Skin of body (tissue), 3 donors: ENCODE measurements at places on chromosomes 7 and 10. TPM values are rescaled to one million over a fixed set of nuclear protein-coding genes. Genes with fewer than 3 reads are reported as not detected.

- DNase-seq, result no peak
Measured at GRCh38 chr10:128511284-128511683, 385.1 kb upstream of the MKI67 start.

CYP17A1 gene
- total RNA-seq, result not detected

DNA sequence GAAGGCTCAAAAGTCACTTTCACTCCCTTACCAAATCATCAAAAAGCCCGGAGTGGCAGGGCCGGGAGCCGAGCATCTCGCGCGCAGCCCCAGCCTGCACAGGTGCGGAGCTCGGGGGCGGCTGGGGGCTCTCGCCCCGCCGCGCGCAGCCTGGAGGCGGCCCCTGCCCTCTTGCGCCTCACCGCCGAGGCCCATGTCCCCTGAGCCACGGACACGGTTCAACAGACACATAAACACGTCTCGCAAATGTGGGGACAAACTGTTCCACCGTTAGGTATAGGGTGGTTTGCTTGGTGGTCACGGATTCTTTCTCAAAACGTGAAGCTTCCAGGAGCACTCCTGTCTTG, 700 bp downstream of the GSAP start:
- no peak for DNase-seq

TMEM225B gene
- 0.89 TPM for total RNA-seq

DNA sequence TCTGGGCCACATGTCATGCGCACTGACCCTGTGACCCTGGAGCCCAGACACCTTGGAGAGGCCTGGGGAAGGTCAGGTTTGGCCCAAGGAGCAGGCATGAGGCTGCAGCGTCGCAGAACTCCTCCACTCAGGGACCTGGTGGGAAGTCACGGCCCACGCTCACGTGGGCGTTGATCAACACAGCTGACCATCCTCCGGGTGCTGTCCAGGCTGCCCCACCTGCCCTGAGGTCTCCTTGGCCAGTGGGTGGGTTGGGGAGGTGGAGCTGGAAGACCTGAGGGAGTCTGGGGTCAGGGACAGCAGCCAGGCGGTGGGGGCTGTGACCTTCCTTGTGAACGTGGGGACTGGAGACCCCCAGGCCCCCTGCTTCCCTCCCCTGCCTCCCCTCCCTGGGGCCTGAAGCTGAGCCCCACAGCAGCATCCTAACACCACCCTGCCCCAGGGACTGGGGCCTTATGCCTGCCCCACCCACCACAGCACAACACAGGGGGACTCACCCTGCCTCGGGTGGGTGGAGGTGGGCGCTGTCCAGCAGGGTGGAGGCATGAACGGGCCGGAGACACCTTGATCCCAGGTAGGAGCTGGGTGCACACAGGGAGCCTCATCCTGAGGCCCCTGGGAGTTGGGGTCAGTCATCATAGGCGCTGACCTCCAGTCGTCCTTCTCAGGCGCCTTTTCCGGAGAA, 44.0 kb upstream of the ADGRA1 start:
- DNase-seq, result no peak

- no peak for DNase-seq
Measured at GRCh38 chr7:155466814-155467733, 9.1 kb downstream of the EN2 start.

STEAP2 gene
- total RNA-seq, result 14.6 TPM

PCLO gene
- total RNA-seq, result 3.8 TPM

- no peak for DNase-seq
Measured at GRCh38 chr7:151141311-151141854, 26.1 kb downstream of the GBX1 start.

DNA sequence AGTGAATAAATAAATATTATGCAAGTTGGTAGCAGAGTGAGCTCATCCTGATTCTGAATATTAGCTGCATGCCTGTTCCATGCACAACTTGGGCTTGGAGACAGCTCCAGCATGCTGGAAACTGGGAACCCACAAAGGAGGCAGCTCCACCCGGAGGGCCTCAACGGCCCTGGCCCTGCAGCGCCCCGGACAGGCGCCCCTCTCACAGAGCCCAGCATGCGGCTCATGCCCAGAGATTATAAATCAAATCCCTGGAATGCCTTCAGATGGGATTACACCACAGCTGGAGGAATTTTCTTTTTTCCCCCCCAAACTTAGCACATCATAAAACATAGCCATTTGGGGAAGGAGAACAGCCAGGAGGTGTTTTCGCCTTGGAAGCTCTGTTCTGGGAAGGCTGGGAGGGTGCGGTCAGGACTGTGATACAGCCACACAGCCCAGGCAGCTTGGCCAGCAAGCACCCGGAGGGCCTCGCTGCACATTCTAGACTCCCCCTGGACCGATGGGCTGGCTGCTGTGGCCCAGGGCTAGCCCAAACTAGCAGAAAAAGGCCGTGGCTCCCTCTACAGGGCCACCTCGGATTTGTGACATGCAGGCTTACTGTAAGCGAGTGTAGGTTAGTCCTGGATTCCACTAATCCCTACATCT, 102.4 kb downstream of the PTPN20 start:
- DNase-seq, result peak; percentile 33

- DNase-seq, result no peak
Measured at GRCh38 chr10:127506094-127506493, 43.0 kb upstream of the NPS start.

SFTPD gene
- not detected for total RNA-seq

- DNase-seq, result no peak
Measured at GRCh38 chr10:127992376-127992775, 85.5 kb downstream of the PTPRE start.

PSD gene
- 7.5 TPM for total RNA-seq
